ENCODE measurements at places on chromosomes 4 and X. TPM values are rescaled to one million over a fixed set of nuclear protein-coding genes. Genes with fewer than 3 reads are reported as not detected.

The MMRN1 gene
- total RNA-seq, result 0.09 TPM

The TCP11X2 gene
- total RNA-seq, result not detected

The CLTRN gene
- total RNA-seq, result 0.26 TPM

The HPGD gene
- 0.34 TPM for total RNA-seq

The NDST4 gene
- total RNA-seq, result not detected

The SYNPO2 gene
- 1.3 TPM for total RNA-seq

The DMRTC1 gene
- total RNA-seq, result not detected

The CACNA1F gene
- not detected for total RNA-seq

The BCAP31 gene
- 116 TPM for total RNA-seq

The MAP3K15 gene
- total RNA-seq, result not detected

The NPY2R gene
- not detected for total RNA-seq

The TBX22 gene
- total RNA-seq, result not detected

The FGFBP2 gene
- not detected for total RNA-seq

The PHKA1 gene
- 4.3 TPM for total RNA-seq

Measured in bronchial smooth muscle cell (primary cell).